ENCODE measurements at places on chromosomes 6 and 20. TPM values are rescaled to one million over a fixed set of nuclear protein-coding genes. Genes with fewer than 3 reads are reported as not detected.

The SLC22A16 gene
- not detected for polyA plus RNA-seq

The ECI2 gene
- 240 TPM for polyA plus RNA-seq

The PPIL6 gene
- 8.7 TPM for polyA plus RNA-seq

The PTK7 gene
- polyA plus RNA-seq = 75.8 TPM

The WFDC12 gene
- not detected for polyA plus RNA-seq

The GINS1 gene
- polyA plus RNA-seq = 9.9 TPM

The SLA2 gene
- polyA plus RNA-seq = not detected

The ENPP1 gene
- polyA plus RNA-seq = 1.2 TPM

The SULF2 gene
- polyA plus RNA-seq = 2.8 TPM

The CTCFL gene
- 0.09 TPM for polyA plus RNA-seq

The PRL gene
- not detected for polyA plus RNA-seq

The NKX2-4 gene
- polyA plus RNA-seq = not detected

The RSPO3 gene
- 280 TPM for polyA plus RNA-seq

The SLPI gene
- polyA plus RNA-seq = not detected

The PI16 gene
- polyA plus RNA-seq = 0.37 TPM

The SLC16A10 gene
- polyA plus RNA-seq = 8.1 TPM

The JPH2 gene
- 142 TPM for polyA plus RNA-seq

The TCF21 gene
- polyA plus RNA-seq = 4.0 TPM

The E2F1 gene
- polyA plus RNA-seq = 26.7 TPM

The MAS1 gene
- polyA plus RNA-seq = not detected

The ZNF165 gene
- 1.9 TPM for polyA plus RNA-seq

The GNMT gene
- polyA plus RNA-seq = 1.3 TPM

The BTBD3 gene
- 19.4 TPM for polyA plus RNA-seq

The TFAP2D gene
- polyA plus RNA-seq = not detected

The PKIB gene
- 71.4 TPM for polyA plus RNA-seq

The PSORS1C1 gene
- polyA plus RNA-seq = not detected

The SLC22A1 gene
- polyA plus RNA-seq = not detected

The DEFB118 gene
- polyA plus RNA-seq = not detected

Measured in cardiac muscle cell (in vitro differentiated cells and primary cell).